ENCODE measurements at places on chromosomes 16 and 17.

DNA sequence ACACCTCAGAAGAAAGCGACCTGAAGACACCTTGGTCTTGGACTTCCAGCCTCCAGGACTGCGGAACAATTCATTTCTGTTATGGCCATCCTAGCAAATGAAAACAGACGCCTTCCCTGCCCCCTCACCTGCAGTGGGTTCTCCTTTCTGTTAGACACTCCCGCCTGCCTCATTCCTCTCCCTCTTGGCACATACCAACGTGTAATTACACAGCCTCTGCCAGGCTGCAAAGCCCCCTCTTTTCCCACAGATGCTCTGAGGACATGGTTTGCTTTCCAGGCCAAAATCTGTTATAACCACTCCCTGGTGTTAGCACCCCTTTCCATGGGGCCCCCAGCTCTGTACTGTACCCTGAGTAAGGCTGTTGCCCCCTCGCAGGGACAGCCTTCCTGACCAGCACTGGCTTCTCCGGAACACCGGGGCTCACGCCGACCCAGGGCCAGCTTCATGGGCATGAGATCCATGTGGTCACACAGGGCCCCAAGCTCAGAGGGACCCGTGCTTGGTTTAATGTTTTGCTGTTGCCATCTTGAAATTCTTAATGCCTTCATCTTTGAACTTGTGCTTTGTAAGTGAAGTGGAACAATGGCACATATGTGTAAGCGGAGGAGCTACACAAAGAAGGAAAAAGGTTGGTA, 64.1 kb downstream of the SDK2 start:
- no peak for DNase-seq

GRCh38 chr17:66200685-66201092, 8.8 kb upstream of the CEP112 start:
- DNase-seq, result peak; percentile 63

DNA sequence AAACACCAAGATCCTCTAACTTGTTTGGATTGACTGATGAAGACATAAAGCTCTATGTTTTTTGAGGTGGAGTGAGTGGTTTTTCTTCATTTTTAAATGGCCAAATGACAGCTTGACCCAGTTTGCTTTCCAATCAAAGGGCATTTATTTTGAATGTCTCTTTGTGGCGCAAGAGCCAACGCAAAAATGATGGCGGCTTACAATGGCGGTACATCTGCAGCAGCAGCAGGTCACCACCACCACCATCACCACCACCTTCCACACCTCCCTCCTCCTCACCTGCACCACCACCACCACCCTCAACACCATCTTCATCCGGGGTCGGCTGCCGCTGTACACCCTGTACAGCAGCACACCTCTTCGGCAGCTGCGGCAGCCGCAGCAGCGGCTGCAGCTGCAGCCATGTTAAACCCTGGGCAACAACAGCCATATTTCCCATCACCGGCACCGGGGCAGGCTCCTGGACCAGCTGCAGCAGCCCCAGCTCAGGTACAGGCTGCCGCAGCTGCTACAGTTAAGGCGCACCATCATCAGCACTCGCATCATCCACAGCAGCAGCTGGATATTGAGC, 329 bp downstream of the NLK start:
- DNase-seq, result no peak

DNA sequence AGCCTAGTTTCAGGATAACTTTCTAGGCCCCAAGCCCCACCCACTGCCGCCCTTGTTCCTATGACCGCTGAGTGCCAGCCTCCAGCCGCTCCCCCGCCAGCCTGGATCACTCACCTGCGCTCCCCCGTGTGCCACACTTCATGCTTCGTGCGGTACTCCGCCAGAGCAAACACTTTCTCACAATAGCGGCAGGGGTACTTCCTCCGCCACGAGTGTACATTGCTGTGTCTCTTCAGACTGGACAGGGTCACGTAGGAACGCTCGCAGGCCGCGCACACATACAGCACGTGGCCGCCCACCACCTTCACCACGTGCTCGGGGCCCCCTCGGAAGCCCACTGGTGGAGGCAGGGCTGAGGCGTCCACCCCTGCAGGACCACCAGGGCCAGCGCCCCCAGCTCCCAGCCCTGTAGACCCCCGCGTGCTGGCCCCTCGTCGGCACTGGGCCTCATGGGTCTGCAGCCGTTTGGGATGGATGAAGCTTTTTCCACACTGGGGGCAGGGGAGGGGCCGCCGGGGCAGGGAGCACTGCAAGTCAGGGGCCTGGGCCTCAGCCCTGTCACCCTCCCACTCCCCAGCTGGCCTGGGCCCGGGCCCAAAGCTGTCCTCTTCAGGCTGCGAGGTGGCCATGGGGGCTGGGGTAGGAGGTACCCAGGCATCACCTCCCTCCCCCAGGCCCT, 13.7 kb downstream of the ZBTB4 start:
- DNase-seq, result no peak

DNA sequence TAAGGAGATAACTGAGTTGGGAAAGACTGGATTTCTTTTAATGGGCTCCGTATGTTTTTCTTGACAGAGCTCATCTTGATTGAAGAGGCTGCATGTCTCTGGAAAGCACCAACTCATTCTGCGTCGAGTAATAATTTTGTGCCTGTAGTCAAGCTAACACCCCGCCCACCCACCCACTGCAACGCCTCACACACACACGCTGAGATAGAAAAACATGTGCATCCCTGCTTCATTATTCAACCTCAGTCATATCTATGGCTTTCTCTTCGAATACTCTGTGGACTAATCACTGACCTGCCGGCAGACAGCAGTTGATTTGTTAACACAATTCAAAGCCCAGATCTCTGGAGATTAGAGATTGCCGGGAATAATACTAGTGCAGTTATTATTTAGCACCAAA, 220.2 kb upstream of the TOM1L1 start:
- DNase-seq, result no peak
